ENCODE measurements at places on chromosomes 12 and 14.

DNA sequence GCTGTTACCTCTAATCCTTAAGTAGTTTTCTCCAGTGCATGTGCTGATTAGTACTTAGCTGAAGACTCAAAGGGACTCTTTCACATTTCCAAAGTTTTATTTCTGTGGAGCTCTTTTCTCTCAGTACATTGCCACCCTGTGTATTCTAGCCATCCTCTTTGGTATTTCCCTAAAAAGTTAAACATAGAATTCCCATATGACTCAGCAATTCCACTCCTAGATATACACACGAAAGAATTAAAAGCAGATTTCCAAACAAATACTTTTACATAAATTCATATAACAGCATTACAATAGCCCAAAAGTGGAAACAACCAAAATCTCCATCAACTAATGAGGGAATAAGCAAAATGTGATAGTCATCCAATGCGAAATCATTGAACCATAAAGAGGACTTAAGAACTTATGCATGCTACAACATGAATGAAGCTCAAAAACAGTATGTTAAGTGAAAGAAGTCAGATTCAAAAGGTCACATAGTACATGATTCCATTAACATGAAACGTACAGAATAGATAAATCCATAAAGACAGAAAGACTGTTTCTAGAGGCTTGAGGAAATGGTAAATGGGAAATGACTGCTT, 9.0 kb upstream of the NOVA1 start:
- no peak for DNase-seq

- DNase-seq = no peak
Observed at GRCh38 chr12:65308006-65308405, 29.5 kb downstream of the MSRB3 start.

- DNase-seq = no peak
Observed at GRCh38 chr14:58491593-58491992, 64.1 kb downstream of the KIAA0586 start.

- DNase-seq = no peak
Observed at GRCh38 chr12:103652808-103653207, 65.7 kb downstream of the STAB2 start.

DNA sequence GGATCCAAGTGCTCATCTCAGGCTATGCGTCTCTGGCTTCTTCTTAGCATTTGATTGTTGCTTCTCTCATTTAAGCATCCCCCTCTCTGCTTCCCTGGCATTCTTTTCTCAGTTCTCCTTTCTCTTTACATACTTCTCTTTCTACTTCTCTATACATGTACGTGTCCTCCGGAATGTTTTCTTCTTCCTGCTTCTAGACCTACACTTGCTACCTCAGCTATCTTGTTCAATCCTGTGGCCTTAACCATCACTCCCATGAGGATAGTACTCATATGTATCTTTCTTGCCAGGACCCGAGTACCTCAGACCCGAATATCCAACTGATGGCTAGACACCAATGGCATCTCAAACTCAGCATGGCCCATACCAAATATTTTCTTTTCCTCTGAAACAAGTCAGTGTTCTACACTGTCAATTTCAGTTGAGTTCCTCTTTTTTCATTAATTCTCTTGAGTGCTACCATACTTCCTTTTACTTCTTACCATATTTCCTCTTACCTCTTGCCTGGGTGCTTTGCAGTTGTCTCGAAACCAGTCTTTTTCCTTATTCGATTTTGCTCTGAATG, 115.1 kb upstream of the SLC38A2 start:
- DNase-seq = no peak

GRCh38 chr12:3010214-3010930, 51.2 kb downstream of the TEAD4 start:
- DNase-seq = no peak

- no peak for DNase-seq
Observed at GRCh38 chr14:29821242-29821641, 106.4 kb downstream of the PRKD1 start.

- no peak for DNase-seq
Observed at GRCh38 chr12:48022676-48023385, 18.6 kb upstream of the COL2A1 start.

DNA sequence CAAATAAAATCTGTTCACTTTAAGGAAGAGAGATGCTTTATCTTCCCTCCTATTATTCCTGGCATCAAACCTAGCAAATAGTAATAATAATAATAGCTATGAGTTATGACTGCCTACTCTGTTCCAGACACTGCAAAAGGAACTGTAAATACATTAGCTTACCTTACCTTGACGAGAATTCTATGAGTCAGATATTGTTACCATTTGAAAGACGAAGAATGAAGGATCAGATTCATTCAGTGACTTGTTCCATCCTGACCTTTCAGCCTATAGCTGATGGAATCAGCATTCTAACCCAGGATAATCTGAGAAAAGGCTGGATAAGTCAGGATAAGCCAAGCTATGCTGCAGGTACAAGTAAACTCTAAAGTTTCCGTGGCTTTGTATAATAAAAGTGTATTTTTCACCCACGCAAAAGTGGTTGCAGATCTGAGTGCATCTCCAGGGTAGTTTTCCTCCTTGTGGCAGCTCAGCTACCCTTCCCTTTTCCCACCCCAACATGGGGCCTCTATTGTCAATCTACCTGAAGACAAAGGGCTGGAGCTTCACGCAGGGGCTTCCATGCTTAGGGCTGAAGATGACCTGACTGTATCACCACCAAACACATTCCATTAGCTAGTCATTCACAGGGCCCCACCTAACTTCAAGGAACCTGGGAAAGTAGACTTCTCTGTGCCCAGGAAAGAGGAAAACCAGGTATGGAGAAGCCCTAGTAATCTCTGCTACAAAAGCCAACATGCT, 57.2 kb upstream of the CCND2 start:
- DNase-seq = peak; percentile 8

DNA sequence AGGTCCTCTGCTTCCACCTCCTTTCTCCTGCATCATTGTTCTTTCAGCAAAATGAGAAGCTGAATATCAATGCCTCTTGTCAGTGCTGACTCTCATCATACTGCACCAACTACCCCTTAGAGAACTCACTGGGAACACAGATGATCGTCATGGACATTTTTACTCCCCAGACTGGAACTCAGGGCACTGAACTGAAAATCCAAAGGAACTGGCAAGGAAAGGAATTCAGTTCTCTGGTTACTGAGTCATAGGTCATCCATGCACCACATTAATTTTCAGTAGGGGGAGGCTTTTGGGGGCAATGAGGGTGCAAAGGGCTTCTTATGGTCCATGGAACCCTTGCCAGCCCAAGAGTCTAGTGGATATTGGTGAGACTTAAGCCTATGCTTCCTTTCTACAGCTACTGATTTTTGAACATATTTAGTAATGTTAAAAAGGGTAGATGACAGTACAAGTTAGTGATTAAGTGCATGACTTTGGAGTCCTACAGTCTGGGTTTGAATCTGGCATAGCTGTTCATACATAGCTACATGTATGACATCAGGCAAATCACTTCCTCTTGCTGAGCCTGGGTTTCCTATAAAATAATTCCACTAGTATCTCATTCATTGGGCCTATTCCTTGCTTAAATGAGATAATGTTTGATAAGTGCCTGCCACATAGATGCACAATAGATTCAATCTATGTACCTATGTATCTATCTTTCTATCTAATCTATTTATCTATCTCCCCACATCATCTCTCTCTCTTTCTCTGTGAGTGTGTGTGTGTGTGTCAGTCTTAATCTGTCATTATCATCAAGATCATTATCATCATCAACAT, 29.2 kb downstream of the BBS10 start:
- DNase-seq = no peak

DNA sequence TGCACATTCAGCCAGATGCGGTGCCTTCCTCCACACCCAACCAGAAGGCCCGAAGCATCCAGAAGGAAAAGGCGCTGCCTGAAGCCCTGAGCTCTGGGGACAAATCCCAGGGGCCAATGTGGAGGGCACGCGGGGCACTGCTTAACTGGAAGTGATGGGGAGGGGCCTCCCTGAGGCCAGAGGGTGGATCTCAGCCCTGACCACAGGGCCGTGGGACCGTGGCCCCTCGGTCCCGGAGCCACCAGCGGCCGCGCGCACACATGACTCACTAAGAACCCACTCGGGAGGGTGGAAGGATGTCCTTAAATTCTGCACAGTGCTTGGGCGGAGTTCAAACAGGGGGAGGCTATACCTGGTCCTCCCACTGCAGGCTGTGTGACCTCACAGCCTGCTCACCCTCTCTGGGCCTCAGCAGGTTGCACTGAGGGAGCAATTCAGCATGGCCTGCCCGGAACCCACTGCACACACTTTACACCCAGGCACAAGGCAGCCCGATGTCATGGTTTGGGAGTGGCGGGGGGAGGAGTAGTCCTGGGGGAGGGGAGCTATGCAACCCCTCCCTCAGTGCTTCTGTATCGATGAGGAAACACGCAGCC, 89.5 kb downstream of the RFLNA start:
- no peak for DNase-seq

- no peak for DNase-seq
Observed at GRCh38 chr12:130501821-130502220, 164.1 kb downstream of the PIWIL1 start.

DNA sequence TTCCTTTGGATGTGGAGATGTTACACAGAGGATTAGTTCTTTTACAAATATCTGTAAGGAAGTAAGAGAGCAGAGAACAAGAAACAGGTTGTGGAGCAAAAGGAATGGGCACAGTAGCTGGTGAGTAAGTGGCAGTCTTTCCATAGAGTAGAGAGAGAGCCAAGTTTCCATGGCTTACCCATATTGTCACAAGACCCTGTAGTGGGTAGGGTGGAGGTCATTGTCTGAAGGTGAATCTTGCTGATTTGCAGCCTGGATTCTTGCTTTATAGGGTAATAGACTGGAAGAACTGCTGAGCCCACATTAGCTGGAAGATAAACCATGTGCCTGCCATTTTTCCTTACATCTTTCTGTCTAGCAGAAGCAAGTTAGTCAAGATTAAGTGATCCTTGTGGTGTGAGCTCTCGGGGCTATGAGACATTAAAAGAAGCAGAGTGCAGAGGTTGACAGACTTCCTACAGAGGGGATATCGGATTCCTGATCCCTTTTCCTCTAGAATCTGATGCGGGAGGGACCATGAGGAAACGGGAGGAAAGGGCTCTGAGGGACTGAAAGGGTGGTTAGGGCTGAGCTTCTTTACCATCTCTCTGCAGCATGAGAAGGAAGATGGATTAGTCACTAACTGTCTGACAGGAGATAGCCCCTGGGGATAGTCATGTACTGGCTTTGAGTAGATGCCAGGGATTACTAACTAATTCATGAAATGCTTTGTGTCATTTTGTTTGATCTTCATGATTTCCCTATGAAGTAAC, 44.0 kb upstream of the LRTM2 start:
- no peak for DNase-seq
